ENCODE measurements at places on chromosomes 1 and 21.

DNA sequence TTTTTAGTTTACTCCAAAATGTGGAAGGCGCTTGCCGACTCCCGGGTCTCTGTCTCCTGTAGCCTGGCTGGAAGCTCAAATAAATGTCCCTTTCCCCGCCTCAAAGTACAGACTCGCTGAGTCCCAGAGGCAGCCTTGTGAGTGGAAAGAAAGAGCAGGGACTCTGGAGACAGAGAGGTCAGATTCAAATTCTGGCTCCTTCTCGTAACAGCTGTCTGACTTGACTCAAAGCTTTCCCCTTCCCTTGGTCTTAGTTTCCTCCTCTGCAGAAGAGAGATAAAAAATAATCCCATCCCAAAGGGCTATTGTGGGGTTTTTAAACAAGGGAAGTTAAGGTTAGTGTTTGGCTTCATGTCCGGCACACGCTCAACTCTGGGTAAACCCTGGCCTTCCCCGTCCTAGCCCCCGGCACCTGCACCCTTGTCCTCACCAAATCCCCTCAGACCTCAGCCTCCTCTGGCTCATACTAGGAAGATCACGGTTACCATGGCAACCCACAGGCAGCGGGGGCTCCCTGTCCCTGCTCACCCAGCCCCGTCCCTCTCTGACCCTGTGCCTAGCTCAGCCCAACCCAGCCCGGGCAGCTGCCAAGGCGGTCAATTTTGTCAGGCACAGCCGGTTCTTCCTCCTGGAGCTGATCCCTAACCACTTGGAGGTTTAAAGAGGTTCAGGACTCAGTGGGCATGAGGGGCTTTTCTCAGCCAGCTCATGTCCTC lies 49.2 kb upstream of the IGSF21 start:
- DNase-seq = no peak

DNA sequence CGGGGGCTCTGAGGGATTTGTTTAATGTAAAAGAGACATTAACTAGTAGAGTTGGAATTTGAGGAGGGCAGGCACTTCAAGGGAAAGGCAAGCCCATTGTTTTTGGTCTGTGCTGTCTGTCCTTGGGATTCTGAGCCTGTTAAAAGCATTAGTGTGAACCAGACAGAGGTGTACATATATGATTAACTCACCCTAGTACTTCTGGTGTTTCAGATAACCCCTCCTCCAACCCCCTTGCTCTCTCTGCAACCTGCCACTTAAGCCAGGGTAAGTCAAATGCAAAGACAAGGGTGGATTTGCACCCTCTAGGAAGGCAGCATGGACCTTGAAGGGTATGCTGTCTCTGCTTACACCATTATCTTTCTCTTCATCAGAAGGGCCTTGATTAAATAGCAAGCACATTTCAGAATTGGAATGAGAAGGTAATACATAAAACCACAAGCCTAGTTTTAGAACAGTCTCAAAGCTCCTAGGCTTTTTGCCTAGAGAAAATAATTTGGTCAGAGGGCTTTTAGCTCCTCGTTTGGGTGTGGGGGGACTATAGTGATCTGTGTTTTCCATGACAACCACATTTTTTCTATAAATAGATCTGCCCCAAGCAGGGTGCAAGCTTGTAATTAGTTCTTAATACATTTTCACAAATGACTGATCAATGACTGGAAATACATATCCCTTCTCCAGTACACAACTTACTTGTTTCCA lies 120.7 kb upstream of the SGIP1 start:
- DNase-seq = no peak

GRCh38 chr21:36962098-36962780 lies 4.2 kb downstream of the HLCS start:
- DNase-seq = no peak

GRCh38 chr1:9161963-9162362 lies 33.1 kb upstream of the GPR157 start:
- DNase-seq = no peak

DNA sequence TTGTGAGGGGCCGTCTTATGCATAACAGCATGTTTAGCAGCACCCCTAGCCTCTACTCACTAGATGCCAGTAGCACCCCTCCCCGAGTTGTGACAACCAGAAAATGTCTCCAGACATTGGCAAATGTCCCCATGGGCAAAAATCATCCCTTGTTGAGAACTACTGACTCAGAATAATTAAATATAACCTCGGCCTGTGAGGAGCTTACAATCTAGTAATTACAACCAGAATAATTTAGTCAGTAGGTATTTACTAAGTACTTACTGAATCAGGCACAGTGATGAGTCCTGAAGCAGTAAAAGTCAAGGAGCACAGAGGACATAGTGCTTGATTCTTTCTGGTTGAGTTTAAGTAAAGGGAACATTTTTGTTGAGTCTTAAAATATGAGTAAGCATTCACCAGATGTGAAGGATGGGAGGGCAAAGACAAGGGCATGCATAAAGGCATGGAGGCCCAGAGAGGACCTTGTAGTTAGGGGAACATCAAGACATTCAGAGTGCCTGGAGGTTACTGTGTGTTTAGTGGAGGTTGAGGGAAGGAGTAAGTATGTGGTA lies 44.1 kb upstream of the KCNQ4 start:
- DNase-seq = no peak

GRCh38 chr1:72397786-72398185 lies 115.4 kb upstream of the NEGR1 start:
- DNase-seq = no peak

- DNase-seq = no peak
Measured at GRCh38 chr1:153929981-153930948, 7.5 kb upstream of the GATAD2B start.

DNA sequence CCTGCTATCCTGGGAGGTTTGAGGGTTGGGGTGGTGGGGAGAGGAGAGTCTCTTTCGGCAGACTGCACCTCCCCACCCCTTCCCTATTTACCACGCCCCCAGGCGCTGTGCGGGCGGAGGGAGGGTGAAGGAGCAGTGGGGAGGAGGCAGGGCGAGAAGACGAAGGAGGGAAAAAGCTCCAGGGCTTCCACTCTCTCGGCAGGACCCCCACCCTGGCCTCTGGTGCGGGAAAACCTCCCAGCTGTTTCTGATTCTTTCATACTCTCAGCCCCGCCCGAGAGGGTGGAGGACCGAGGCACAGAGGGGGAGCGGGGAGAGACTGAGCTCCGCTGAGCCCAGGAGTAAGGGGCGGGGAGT lies 866 bp upstream of the WNT2B start:
- DNase-seq = peak; percentile 26

DNA sequence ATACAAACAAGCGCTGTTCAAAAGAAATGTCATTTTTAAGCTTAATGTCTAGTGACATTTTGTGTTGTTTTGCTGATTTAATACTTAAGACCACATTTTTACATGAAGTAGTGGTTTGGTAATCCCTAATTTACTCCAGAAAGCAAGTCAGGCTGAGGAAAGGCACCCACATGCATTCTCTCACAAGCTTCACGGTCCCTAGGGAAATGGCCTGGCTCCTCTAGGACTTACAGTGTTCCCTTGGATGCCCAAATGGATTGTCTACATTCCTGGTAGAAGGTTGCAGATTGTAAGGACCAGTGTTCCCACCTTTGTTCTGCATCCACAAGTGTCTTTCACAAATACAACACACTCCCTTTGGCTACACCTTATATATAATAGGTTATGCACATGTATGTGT lies 9.5 kb downstream of the GPSM2 start:
- DNase-seq = no peak

DNA sequence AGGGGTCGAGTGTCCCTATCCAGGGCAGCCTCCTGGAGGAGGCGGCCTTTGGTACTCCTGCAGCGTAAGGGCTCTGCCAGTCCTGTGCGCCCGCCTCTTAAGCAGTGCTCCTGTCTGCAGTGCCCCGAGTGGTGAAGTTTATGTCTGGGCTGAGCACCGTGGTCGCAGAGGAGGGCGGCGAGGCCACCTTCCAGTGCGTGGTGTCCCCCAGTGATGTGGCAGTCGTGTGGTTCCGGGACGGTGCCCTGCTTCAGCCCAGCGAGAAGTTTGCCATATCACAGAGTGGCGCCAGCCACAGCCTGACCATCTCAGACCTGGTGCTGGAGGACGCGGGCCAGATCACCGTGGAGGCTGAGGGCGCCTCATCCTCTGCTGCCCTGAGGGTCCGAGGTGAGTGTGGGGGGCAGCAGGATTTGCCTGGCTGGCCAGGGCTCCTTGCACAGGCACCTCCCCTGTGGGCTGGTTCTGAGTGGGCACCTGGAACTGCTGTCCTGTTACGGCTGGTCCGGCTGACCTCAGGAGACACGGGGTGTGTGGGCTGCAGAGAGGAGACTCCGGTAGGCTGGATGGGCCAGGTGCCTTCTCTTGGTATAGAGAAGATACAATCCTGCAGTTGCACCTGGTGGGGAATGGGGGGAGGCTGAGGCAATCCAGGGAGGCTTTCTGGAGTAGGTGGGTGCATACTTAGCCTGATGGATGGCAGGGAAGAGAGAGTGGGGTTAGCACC lies 66.8 kb downstream of the OBSCN start:
- DNase-seq = no peak

DNA sequence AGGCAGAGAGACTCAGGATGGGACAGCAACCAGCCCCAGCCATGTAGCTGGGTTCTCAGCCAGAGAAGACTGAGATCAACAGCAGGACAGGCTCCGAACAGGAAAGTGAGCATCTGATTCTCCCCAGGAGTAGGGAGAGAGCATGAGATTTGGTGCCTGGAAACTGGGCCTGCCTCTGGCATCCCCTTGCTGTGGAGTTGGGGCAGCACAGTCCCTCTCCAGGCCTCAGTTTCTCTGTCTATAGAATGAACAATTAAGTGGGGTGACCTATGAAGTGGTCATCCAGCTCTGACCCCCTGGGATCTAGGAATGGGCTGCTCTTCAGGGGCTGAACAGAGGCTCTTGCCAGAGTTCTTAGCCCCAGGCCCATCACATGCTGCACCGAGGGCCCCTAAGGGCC lies 55.6 kb downstream of the KLHDC7A start:
- DNase-seq = no peak

GRCh38 chr1:241270016-241270415 lies 87.0 kb downstream of the RGS7 start:
- DNase-seq = no peak

DNA sequence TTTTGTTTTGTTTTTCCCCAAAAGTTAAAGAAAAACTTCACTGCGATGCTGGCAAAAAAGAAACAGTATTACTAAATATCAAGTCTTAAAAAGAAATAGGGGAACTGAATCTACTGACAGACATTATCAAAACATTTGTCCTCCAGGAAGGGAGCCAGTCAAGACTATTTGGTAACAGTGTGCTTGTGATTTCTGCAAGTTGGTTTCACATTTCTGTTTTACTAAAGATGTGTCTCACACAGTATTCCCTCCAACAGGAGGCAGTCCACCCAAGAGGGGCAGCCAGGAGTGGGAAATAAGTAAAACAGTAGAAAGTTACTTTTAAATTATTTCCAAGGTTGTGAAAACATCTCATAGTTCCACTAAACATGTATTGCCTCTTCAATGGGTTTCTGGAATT lies 74.4 kb upstream of the SDC3 start:
- DNase-seq = no peak

DNA sequence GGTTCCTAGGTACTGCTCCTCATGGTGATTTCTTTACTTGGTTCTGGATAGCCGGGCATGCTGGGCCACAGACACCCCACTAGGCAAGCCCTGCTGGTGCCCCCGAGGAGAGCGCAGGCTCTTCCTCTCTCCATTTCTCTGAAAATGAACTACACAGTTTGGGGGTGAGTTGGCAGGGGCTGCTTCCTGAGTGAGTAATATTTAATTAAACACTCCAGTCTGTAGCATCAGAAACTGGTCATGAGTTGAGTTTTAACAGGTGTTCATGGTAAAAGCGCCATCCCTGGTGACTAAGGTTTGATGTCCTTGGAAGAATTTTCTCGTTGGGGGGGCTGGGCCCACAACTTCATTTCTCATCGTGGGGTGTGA lies 1.7 kb downstream of the SPSB1 start:
- no peak for DNase-seq

GRCh38 chr21:27722095-27722494 lies 755.2 kb upstream of the ADAMTS5 start:
- no peak for DNase-seq

DNA sequence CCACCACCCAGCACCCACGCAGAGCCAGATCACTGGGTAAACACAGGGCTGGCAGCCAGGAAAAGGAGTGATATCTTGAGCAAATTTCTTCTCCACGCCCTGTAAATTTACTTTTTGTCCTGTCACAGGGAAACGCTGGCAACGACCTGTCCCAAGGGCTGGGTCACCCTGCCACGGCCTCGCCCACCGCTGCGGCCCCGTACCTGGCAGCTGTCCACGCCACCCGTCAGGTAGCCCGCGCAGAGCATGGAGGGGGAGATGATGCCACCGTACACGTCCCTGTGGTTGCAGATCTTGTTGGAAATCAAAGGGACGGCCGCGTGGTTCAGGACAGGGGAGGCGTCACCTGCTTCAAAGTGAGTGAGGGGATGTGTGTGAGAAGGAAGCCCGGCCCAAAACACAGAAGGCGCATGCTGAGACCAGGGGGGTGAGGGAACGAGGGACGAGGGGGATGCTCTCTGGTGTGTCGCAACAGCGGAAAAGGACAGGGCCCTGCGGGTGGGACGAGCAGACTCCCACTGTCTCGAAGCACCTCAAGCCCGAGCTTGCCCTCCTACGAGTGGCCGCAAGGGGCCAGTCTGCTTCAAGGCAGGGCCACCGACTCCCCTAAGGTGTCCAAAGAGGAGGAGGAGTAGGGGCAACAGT lies 10.1 kb upstream of the TFF1 start:
- DNase-seq = no peak

GRCh38 chr1:175635092-175635491 lies 108.3 kb downstream of the TNR start:
- DNase-seq = no peak

DNA sequence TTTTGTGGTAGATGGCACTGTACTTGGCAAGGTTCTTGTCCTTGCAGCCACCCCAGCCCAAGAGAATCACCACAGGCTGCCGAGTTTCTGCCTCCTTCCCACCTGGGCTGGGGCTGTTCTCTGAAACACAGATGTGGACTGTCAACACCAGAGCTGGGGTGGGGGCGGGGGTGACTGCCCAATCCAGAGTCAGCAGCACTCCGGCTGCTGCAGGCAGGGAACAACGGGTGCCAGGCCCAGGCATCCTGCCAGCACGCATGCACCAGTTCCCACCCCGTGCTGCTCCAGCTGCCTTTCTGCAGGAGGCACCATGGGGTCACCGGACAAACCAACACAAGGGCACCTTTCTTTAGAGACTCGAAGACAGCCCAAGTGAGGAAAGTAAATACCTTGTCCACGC lies 14.1 kb downstream of the TMEM53 start:
- no peak for DNase-seq

GRCh38 chr1:49251019-49251784 lies 474.5 kb upstream of the BEND5 start:
- DNase-seq = no peak

DNA sequence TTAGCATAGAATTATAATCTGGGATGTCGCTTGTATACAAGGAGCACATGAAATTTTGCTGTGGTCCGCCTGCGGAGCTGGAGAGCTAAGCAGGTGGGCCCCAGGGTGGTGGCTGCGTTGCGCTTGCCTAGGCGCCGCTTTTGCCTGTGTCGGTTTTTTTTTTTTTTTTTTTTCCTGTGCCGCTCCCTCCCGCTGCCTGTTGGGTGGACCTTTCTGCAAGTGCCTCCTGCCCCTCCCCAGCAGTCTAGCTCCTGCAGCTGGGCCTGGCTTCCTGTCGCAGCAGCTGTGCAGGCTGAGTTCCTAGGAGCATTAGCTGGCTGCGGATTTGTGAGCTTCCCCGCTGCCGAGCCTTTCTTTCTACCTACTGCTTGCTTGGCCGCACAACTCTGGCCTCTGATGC lies 20.6 kb downstream of the PYHIN1 start:
- no peak for DNase-seq

- no peak for DNase-seq
Measured at GRCh38 chr1:94471271-94471670, 53.1 kb downstream of the ABCD3 start.

GRCh38 chr1:226692051-226692792 lies 46.9 kb downstream of the ITPKB start:
- no peak for DNase-seq

- DNase-seq = no peak
Measured at GRCh38 chr1:113641396-113641795, 117.9 kb downstream of the PHTF1 start.
